ENCODE measurements at places on chromosomes 1 and 21. TPM values are rescaled to one million over a fixed set of nuclear protein-coding genes. Genes with fewer than 3 reads are reported as not detected.

Gene SPOCD1
- polyA plus RNA-seq: not detected

Gene NUCKS1
- polyA plus RNA-seq: 14.6 TPM

Gene CLDN8
- not detected for polyA plus RNA-seq

Gene SLFNL1
- 0.20 TPM for polyA plus RNA-seq

Gene TXNIP
- 3,579 TPM for polyA plus RNA-seq
